ENCODE measurements at places on chromosomes 3 and 15. TPM values are rescaled to one million over a fixed set of nuclear protein-coding genes. Genes with fewer than 3 reads are reported as not detected.
A peak's percentile ranks its signal among the peaks of the same experiment; 100 is the strongest.

DNA sequence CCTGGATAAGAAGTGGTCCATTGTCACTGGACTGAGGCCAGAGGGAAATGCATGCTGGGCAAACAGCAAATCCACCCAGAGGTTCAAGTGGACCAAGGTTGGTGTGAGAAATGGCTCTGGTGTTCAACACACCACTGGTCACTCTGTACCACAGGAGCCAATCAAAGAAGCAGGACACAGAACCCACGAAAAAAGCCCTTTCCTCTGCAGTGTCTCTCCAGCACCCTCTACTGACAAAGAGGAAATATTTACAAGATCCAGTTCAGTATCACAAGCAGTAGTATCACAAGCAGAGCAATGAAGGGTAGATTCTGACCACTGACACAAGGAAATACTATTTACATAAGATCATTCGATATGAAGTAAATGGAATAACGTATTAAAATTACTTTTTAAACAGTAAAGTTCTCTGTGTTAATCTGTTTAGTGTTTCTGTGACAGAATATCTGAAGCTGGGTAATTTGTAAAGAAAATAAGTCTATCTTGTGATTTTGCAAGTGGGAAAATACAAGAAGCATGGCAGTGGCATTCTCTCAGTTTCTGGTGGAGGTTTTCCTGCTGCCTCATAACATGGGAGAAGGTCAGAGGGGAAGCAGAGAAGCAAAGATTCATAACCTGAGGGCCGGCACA, 390.7 kb downstream of the EFHB start:
- no peaks in the 10 kb centered on the region for H3K36me3 ChIP-seq
- no peak overlapping the region for H3K27ac ChIP-seq
- no peaks in the 10 kb centered on the region for H3K27me3 ChIP-seq
- H3K4me1 ChIP-seq = no peaks in the 10 kb centered on the region
- DNase-seq = no peak

DNA sequence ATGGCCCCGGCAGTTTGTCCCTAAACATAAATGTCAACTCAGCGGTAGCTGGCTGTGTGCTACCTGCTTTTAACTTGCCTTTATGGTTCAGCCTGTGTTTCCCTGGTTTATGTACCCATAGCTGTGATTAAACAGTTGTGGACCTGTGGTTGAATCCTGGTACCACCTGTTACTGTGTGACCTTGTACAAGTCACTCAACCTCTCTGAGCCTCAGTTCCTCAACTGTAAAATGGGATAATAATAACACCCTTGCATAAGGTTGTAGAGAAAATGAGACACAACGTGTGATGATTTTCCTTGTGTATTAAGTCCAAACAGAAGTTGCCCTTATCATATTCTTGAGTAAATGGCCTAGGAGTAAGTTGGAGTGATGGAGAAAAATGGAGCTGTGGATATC, 6.3 kb downstream of the GALNT15 start:
- H3K4me3 ChIP-seq = no peak overlapping the region
- no peak overlapping the region for H3K27ac ChIP-seq
- no peaks in the 10 kb centered on the region for H3K36me3 ChIP-seq
- no peaks in the 10 kb centered on the region for H3K4me1 ChIP-seq
- no peak for DNase-seq
- no peaks in the 10 kb centered on the region for H3K27me3 ChIP-seq

DNA sequence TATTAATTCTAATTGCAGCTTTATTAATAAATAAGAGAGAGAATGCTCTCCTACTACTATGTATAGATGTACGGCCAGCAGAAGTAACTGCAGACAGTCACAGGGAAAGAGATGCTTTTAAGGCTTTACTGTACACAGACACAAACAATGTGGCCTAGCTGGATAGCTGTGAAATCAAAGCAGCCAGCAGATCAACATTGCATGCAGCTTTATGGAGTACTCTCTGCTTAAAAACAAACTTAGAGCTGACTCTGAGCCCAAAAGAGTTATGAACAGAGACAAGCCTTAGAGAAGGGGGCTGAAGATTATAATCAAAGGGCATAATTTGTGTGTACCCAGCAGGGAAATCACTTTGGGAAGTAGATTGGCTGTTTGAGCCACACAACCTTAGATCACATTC, 47.2 kb downstream of the CADM2 start:
- H3K4me1 ChIP-seq = no peaks in the 10 kb centered on the region
- H3K27ac ChIP-seq = no peak overlapping the region
- no peak overlapping the region for H3K4me3 ChIP-seq

GRCh38 chr3:195081242-195081963, 189.6 kb downstream of the XXYLT1 start:
- no peaks in the 10 kb centered on the region for H3K36me3 ChIP-seq
- H3K4me1 ChIP-seq = no peaks in the 10 kb centered on the region
- H3K27ac ChIP-seq = peak overlapping the region; percentile 36
- no peak for DNase-seq
- no peaks in the 10 kb centered on the region for H3K27me3 ChIP-seq

DNA sequence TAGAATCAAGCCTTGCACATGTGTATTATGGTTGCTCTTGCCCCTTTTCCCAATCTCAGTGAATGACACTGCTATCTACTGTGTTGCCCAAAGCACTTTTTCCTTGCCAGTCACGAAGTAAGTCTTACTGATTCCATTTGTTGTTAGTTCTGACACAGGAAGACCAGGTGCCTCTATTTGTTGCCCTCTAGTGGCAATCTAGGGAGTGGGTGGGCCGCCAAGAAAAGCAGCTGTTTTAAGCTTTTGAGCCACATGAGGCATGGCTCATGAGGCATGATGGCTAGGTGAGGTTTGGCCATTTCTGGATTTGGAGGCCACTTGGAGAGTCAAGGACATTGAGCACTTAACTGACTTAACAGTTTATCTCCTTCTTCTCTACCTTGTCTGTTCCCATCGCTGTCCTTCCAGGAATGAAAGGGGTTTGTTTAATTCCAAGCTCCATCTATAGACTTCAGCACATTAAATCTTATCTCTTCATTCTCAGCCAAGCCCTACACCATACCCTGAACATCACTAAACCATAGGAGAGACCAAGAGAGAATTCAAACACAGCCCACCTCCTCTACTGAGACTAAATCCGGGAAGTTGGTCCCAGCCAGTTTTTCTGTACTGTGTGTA, 103.1 kb downstream of the HCN4 start:
- H3K36me3 ChIP-seq = peaks cover 29% of the 10 kb centered on the region
- H3K4me3 ChIP-seq = no peak overlapping the region
- peak; percentile 55 for DNase-seq
- H3K4me1 ChIP-seq = no peaks in the 10 kb centered on the region
- no peak overlapping the region for H3K27ac ChIP-seq

GRCh38 chr3:138686771-138687221, 78.2 kb downstream of the FAIM start:
- DNase-seq = peak; percentile 47
- H3K27ac ChIP-seq = no peak overlapping the region
- H3K27me3 ChIP-seq = no peaks in the 10 kb centered on the region
- H3K4me3 ChIP-seq = no peak overlapping the region

GRCh38 chr15:56146756-56147155, 96.9 kb downstream of the RFX7 start:
- H3K36me3 ChIP-seq = no peaks in the 10 kb centered on the region
- H3K4me1 ChIP-seq = no peaks in the 10 kb centered on the region
- H3K4me3 ChIP-seq = no peak overlapping the region
- no peak overlapping the region for H3K27ac ChIP-seq
- DNase-seq = no peak
- H3K27me3 ChIP-seq = no peaks in the 10 kb centered on the region

- H3K4me3 ChIP-seq = no peak overlapping the region
- no peak overlapping the region for H3K27ac ChIP-seq
- no peaks in the 10 kb centered on the region for H3K36me3 ChIP-seq
- no peaks in the 10 kb centered on the region for H3K4me1 ChIP-seq
Measured at GRCh38 chr3:118817748-118818165, 216.9 kb downstream of the IGSF11 start.

GRCh38 chr3:74302969-74303368, 311.5 kb downstream of the CNTN3 start:
- no peaks in the 10 kb centered on the region for H3K27me3 ChIP-seq
- H3K36me3 ChIP-seq = no peaks in the 10 kb centered on the region
- H3K4me3 ChIP-seq = no peak overlapping the region
- no peak for DNase-seq
- no peak overlapping the region for H3K27ac ChIP-seq
- H3K4me1 ChIP-seq = no peaks in the 10 kb centered on the region

DNA sequence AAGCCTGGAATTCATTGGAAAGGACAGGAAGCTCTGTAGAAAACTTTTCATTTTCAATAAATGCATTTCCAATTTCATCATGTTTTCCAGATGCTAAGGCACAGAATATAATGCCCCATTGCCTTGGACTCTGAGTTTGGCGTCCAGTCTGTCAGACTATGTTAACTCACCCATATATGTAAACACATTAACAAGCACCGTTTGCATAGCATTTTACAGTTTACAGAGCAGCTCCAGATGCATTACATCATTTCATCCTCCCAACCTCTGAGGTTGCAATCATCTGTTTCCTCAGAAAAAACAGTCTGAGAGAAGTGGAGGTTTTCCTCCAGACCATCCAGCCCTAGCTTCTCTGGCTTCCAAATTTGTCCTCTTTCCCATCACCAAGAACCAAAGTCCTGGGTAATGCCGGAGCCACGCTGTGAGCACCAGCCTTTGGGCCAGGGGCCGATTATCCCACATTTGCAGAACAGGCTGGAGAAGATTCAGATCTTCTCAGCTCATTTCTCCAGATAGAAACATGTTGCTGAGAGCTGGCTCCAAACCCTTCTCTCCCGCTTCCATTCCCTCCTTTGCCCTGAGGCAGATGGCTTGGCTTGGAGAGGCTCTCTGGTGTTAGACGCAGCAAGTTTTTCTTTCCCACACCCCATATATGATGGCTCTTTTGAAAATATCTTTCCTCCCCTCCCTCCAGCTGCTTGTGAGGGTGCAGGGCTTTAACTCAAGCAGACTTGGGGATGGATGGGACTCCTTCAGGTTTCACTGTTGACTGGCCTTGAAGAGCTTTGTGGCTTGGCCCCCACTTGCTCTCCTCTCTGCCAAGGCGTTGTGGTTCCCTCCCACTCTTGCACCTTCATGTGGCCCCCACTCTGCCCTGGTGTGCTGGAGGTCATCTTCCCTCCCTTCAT, 26.0 kb downstream of the CYP19A1 start:
- no peak for DNase-seq
- no peaks in the 10 kb centered on the region for H3K27me3 ChIP-seq
- no peaks in the 10 kb centered on the region for H3K36me3 ChIP-seq
- no peaks in the 10 kb centered on the region for H3K4me1 ChIP-seq

GRCh38 chr3:172305974-172306373, 142.3 kb downstream of the GHSR start:
- no peaks in the 10 kb centered on the region for H3K4me1 ChIP-seq
- no peaks in the 10 kb centered on the region for H3K27me3 ChIP-seq
- H3K4me3 ChIP-seq = no peak overlapping the region
- H3K27ac ChIP-seq = no peak overlapping the region
- peaks cover 3% of the 10 kb centered on the region for H3K36me3 ChIP-seq

GRCh38 chr3:116280130-116280740, 165.1 kb downstream of the LSAMP start:
- H3K27ac ChIP-seq = no peak overlapping the region
- DNase-seq = no peak
- H3K4me1 ChIP-seq = no peaks in the 10 kb centered on the region
- no peaks in the 10 kb centered on the region for H3K27me3 ChIP-seq
- H3K4me3 ChIP-seq = no peak overlapping the region

GRCh38 chr3:2360815-2361214, 262.1 kb downstream of the CNTN4 start:
- no peaks in the 10 kb centered on the region for H3K4me1 ChIP-seq
- no peaks in the 10 kb centered on the region for H3K36me3 ChIP-seq
- H3K27ac ChIP-seq = no peak overlapping the region
- H3K4me3 ChIP-seq = no peak overlapping the region

DNA sequence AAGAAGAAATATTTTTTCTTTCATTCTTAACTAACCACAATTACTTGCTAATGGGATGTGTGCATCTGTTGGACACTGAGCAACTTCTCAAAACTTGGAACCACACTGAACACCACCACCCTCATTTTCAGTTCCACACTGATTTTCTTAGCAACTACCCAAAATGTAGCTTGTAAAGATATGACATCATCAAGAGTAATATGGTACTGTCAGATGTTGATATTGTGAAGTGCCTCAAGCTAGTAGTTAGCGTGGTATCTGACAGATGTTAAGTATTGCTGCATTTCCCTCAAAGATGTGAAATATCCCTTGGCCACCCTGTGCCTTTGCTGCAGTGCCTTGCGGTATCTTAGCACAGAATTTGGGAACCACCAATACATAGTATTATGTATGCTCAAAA, 9.3 kb downstream of the RFTN1 start:
- H3K36me3 ChIP-seq = no peaks in the 10 kb centered on the region
- H3K27ac ChIP-seq = no peak overlapping the region
- H3K4me1 ChIP-seq = no peaks in the 10 kb centered on the region
- DNase-seq = no peak
- no peaks in the 10 kb centered on the region for H3K27me3 ChIP-seq
- H3K4me3 ChIP-seq = no peak overlapping the region

DNA sequence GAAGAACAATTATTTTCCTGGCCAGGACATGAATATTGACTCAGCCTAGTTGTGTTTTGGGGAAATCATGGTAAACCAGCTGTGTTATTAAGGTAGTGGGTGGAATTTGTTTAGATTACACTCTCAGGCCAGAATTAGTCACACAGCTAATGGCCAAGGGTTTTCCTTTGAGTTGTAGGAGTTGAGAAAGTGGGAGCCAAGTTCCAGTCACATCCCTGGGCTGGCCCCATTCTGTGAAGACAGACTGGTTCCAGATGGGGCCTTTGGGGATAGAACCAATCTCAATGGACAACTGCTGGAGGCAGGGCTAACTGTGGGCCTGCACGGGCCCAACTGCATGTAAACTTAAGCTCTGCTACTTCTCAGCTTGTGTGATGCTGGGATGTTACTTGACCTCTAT, 1.4 kb upstream of the RASL12 start:
- DNase-seq = peak; percentile 28
- no peaks in the 10 kb centered on the region for H3K4me1 ChIP-seq
- H3K27me3 ChIP-seq = peaks cover 5% of the 10 kb centered on the region
- no peak overlapping the region for H3K27ac ChIP-seq
- H3K4me3 ChIP-seq = no peak overlapping the region

DNA sequence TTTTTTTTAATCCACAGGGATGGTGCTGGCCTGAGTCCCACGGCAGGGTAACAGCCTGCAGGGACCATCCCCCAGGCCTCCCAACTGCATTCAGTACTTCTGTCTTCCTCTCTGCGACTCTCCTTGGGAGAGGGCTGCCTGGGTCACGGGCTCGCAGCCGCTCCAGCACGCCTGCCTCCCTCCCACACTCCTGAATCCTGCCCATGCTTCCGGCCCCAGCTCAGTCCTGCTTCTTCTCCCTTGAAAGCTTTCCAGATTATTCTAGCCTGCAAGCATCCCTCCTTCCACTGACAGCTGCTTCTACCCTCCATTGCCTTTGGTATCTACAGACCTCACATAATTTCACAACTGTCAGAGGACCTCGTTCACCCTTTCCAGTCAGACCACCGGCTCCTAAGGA, 32.4 kb downstream of the MEGF11 start:
- H3K4me3 ChIP-seq = no peak overlapping the region
- no peaks in the 10 kb centered on the region for H3K36me3 ChIP-seq
- DNase-seq = no peak
- no peaks in the 10 kb centered on the region for H3K27me3 ChIP-seq
- H3K4me1 ChIP-seq = no peaks in the 10 kb centered on the region
- no peak overlapping the region for H3K27ac ChIP-seq

The HESX1 gene
- total RNA-seq = 0.64 TPM

The NTRK3 gene
- total RNA-seq = 0.13 TPM

The NECTIN3 gene
- 9.7 TPM for total RNA-seq

The PRICKLE2 gene
- 13.9 TPM for total RNA-seq

The IL17RD gene
- 2.2 TPM for total RNA-seq

The NANOGP8 gene
- total RNA-seq = not detected

The PLA2G4D gene
- total RNA-seq = not detected

The WDR93 gene
- 0.31 TPM for total RNA-seq

The SHC4 gene
- total RNA-seq = 0.24 TPM

The LSM3 gene
- 3.7 TPM for total RNA-seq

The SHISA5 gene
- total RNA-seq = 39.5 TPM

The PDIA5 gene
- 24.6 TPM for total RNA-seq

Measured in pancreas (tissue), 10 donors.